ENCODE measurements at places on chromosomes 2 and 18. TPM values are rescaled to one million over a fixed set of nuclear protein-coding genes. Genes with fewer than 3 reads are reported as not detected.
A peak's percentile ranks its signal among the peaks of the same experiment; 100 is the strongest.

Gene RGPD4
- total RNA-seq: not detected

- no peak for DNase-seq
- no peaks in the 10 kb centered on the region for H3K36me3 ChIP-seq
- no peaks in the 10 kb centered on the region for H3K4me1 ChIP-seq
These were observed 8.7 kb upstream of the CRYGA start for GRCh38 chr2:208172125-208172524.

DNA sequence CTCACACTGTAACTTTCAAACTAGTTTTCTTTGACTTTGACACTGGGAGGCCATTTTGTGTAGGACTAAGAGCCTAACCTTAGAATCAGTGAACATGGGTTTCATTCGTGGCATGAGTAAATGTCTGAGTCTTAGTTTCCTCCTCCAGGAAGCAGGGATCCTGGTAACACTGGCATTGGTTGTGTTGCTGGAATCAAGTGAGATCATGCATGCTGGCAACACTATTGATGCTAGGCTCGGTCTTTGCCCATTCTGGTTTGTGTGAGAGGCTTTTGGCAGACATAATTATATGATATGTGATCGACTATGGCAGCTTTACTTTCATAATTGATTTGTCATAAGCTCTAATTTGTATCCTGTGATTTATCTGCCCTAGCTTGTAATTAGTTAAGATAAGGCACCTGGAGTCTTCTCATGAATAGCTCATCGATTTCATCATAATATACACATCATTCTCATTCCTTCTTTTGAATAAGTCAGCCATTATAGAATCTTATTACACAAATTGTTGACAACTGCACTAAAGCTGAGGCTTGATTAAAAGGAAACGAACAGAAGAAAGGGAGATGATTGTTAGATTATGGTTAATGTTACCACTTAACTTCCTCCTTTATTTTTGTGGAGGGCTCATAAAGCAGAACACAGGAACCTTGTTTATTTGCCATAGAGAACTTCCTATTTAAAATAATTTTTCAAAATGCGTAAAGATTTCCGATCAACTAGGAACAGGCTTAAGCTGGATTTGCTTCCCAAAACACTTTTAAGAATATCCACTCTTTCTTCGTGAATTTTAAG lies 12.6 kb downstream of the PPP1R1C start:
- no peak for DNase-seq
- no peaks in the 10 kb centered on the region for H3K4me1 ChIP-seq
- H3K27ac ChIP-seq: no peak overlapping the region
- no peaks in the 10 kb centered on the region for H3K27me3 ChIP-seq
- no peaks in the 10 kb centered on the region for H3K36me3 ChIP-seq
- H3K4me3 ChIP-seq: no peak overlapping the region

GRCh38 chr2:231362555-231363184 lies 32.8 kb upstream of the B3GNT7 start:
- H3K36me3 ChIP-seq: peaks cover 6% of the 10 kb centered on the region
- H3K27me3 ChIP-seq: no peaks in the 10 kb centered on the region
- DNase-seq: no peak
- H3K4me3 ChIP-seq: no peak overlapping the region

Gene TPO
- total RNA-seq: not detected

- peak; percentile 6 for DNase-seq
- no peak within 1 kb of the TSS for H3K27ac ChIP-seq
- H3K27me3 ChIP-seq: peaks cover 74% of the 10 kb centered on the region
- H3K4me1 ChIP-seq: no peaks in the 10 kb centered on the region
- no peak within 1 kb of the TSS for H3K4me3 ChIP-seq
These were observed at the start of gene CNGA3 for GRCh38 chr2:98346311-98347236. Gene CNGA3 (plus strand): TSS chr2:98346456. CDS start chr2:98369976, 23,520 bp downstream.

GRCh38 chr2:61905372-61906185 lies at the start of gene COMMD1:
Gene COMMD1 (plus strand): TSS chr2:61905674. CDS start chr2:61905679, 5 bp downstream.
- no peaks in the 10 kb centered on the region for H3K36me3 ChIP-seq
- peak; percentile 60 for DNase-seq
- H3K4me1 ChIP-seq: no peaks in the 10 kb centered on the region
- H3K27me3 ChIP-seq: no peaks in the 10 kb centered on the region

Gene EML6
- 0.18 TPM for total RNA-seq

All from IMR-90 (cell line).